Activated CD8-positive, alpha-beta memory T cell treated with anti-CD3 and anti-CD28 coated beads, Interleukin-2, amount 10 ng/mL, durations not matched to agents 7 days and 5 days (primary cell): ENCODE measurements at places on chromosomes 12 and 14. TPM values are rescaled to one million over a fixed set of nuclear protein-coding genes. Genes with fewer than 3 reads are reported as not detected.

GRCh38 chr12:99029511-99030271 is 384.6 kb downstream of the APAF1 start:
- no peak for DNase-seq

GRCh38 chr12:66247741-66248140 is 54.6 kb upstream of the HELB start:
- DNase-seq = no peak

The FSCB gene
- total RNA-seq = not detected

GRCh38 chr14:68254669-68255527 is 435.3 kb downstream of the RAD51B start:
- no peak for DNase-seq

DNA sequence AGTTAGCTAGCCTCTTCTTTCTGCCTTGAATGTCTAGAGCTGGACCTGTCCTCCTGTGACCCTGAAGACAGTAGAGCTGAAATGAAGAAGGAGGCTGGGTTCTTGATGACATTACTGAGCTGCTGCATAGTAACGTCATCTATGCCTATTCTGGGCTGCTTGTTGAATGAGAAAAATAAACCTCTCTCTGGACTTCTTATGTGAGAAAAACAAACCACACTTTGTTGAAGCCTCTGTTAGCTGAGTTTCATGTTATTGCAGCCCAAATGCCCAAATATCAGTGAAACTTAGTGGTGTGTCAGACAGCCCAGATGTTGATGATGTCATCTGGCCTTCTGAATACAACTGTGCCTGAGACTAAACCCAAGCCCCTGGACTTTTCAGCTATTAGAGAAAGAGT is 67.0 kb upstream of the MAX start:
- DNase-seq = no peak

- DNase-seq = no peak
Measured at GRCh38 chr14:72924337-72924736, 1.9 kb upstream of the DCAF4 start.

GRCh38 chr14:69317780-69318179 is 57.8 kb downstream of the GALNT16 start:
- peak; percentile 23 for DNase-seq

The CD9 gene
- total RNA-seq = 20.4 TPM

DNA sequence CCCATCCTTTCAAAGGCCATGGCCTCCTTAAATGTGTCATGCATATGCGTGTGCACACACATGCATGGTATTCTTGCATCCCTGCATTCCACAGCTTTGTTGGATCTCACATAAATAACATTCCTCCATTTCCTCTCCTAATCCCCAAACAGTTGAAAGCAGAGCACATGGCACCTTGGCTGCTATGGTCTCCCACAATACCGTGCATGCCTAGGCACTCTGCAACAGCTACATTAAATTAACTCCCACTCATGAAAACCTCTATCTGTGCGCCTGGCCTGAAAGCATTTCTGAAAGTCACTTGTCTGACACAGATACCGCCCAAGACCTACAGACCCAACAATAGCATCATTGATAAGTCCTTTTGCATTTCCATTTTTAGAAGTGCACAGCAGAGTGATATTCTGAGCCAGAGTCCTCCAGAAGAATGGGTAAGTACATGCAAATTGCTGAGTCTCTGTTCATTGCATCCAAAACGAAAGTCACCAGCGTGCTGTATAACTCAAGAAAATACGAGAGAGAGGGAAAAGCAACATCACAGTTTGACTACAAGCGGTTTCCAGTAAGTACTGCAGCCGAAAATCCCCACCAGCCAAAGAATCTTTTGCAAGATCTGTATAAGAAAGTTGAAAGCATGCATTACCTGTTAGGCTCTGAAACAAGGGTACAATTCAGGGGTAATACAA is 436 bp downstream of the ASB2 start:
- no peak for DNase-seq

GRCh38 chr12:109443794-109444193 is 33.3 kb downstream of the KCTD10 start:
- DNase-seq = no peak

- no peak for DNase-seq
Measured at GRCh38 chr12:16828891-16829290, 222.9 kb upstream of the LMO3 start.

The P2RX7 gene
- 14.4 TPM for total RNA-seq

The SLC39A2 gene
- total RNA-seq = 0.44 TPM

GRCh38 chr12:14239350-14239934 is 126.0 kb upstream of the ATF7IP start:
- DNase-seq = peak; percentile 50

GRCh38 chr14:98293576-98293975 is 978.4 kb downstream of the BCL11B start:
- no peak for DNase-seq

GRCh38 chr12:58302487-58303011 is 361.2 kb downstream of the ATP23 start:
- DNase-seq = no peak

- no peak for DNase-seq
Measured at GRCh38 chr12:88383405-88383804, 196.9 kb downstream of the KITLG start.

The INHBC gene
- not detected for total RNA-seq
